ENCODE measurements at places on chromosomes 1 and 21.

- DNase-seq: no peak
These were observed 31.7 kb downstream of the IFNGR2 start for GRCh38 chr21:33434770-33435360.

- DNase-seq: no peak
These were observed 27.2 kb upstream of the NFIA start for GRCh38 chr1:61055110-61055614.

DNA sequence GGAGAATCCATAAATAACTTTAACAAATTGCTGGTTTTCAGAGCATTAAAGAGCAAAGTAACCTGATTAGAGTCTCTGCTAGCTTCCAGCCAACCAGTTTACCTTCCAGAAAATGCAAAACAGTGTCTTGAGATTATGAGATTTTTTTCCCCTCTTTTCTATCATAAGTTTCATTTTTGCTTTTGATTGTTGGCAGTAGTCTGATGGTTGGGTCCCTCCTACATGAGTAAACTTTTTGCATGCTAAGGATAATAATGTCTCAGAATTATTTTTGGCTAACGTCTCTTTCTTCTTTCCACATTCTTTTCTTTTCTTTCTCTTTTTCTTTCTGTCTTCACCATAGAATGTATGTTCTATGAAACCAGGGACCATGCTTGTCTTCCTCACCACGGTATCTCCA, 6.3 kb upstream of the ADAMTS5 start:
- no peak for DNase-seq

DNA sequence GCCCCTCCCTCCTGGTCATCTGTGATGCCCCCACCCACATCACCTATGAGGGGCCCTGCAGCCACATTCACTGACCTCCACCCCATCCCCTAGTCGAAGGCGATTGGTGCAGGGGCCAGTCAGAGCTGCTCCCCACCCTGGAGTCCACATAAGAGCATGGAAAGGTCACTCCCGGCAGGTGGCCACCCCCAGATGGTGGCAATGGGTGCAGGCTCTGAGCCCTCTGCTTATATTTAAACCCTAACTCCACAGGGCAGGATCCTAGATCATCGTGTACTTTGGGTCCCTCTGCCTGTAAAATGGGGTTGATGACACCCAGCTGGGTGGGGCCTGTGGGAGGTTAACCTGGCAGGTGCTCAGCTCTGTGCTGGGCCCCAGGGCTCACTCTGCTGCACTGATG, 186.8 kb upstream of the C1orf174 start:
- DNase-seq: no peak

DNA sequence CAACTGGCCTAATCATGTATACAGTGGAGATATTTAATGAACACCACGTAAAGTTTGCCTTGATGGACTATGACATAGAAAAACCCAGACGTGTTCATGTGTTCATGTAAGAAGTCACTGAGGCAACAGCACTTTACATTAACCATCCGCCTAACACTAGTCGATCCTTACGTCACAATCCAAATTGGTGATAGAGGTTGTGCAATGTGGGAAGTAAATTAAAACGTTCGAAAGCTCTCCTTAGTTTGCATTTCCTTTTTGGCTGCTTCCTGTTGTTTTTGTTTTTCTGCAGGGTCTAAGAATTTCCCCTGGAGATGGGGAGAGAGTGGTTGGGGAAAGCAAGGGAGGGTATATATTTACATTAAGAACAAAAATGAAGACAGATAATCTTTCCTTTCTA, 587.5 kb upstream of the ADGRL2 start:
- DNase-seq: no peak

All from stimulated activated CD4-positive, alpha-beta T cell treated with anti-CD3 and anti-CD28 coated beads, TNF-alpha, amount 100 ng/mL, for 4 hours (primary cell).